ENCODE measurements at places on chromosomes 4 and X.
A peak's percentile ranks its signal among the peaks of the same experiment; 100 is the strongest.

- no peak for DNase-seq
These were observed 50.4 kb downstream of the MGARP start for GRCh38 chr4:139229534-139230039.

GRCh38 chr4:15794905-15795304, 16.8 kb downstream of the CD38 start:
- DNase-seq: no peak

DNA sequence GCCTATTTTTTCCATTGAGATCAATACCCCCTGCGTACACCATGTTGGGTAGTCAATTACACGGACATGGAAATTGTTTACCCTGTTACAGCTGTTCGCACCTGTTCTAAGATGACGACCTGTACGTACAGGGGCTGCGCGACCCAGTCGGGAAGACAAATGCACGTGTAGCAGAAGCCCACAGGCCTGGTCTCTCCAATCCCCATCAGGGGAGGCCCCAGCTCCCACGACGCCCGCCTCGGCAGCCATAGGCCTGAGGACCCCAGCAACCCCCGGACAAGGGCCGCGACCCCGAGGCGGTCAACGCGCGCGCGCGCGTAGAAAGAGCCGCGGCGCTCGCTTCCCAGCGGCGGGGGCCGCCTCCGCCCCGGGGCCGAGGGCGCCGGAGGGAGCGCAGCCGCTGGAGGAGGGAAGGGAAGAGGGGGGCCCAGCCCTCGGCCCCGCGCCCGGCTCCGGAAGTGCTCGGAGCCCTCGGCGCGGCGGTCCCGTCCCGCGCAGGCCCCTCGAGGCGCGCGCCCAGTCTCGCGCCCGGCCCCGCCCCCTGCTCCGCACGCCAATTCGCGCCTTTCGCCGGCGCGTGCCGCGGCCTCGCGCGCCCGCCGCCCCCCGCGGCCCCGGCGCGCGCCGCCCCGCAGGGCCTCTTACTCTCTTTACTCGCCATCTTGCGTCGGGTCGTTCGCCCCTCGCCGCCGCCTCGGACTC, 618 bp downstream of the RBBP7 start:
- DNase-seq: no peak

DNA sequence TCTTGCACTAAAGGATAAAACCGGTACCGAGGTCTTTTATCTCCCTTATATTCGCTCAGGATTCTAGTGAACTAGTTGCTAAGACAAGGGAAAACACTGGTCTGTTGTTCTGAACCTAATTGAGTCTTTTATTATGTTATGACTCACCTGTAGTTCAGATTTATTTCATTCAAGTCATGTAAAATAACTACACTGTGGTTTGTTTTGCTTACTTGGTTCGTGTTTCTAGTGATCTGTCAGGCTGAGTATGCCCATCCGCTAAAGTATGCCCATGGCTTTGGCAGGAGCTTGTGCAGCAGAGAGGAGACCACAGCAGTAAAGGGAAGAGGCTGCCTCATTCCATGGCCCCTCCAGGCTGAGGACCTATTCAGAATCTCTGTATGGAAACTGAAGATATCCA, 126.1 kb downstream of the AFF1 start:
- no peak for DNase-seq

DNA sequence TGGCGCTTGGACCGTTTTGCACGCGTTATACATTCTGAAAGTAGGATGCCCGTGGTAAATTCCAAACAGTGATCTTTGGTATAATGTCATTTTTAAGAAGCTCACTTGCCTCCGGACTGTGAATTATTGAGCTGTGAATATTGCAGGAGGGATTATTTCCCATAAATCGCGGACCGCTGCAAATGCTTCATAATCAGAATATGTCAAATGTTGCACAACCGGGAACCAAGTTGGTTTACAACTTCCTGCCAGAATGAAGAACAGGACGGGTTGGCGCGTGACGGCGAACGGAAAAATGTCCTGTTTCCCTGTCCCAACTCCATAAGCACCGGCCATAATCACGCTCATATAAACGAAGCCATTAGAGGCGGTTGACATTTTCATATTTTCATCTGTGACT, 67.6 kb downstream of the SHOX start:
- DNase-seq: no peak

- DNase-seq: no peak
These were observed 28.8 kb downstream of the CCNI start for GRCh38 chr4:77047037-77047436.

DNA sequence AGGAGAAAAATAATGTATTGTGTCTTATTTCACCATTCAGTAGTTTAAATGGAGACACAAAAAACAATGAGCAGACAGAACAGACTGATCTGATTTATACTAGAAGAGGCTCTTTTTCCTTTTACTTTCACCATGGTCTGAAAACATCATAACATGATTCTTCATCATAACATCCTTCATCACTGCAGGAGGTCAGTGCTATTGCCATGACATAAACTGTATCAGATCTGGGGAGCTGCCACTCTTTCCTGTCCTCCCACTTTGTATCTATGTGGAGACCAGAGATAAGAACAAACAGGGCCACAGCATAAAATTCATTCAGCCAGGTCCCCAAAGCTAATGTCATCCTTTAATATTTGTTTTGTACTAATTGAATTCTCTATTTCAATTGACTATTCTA, 25.2 kb downstream of the SOD3 start:
- DNase-seq: no peak

GRCh38 chr4:18698119-18698883, 676.7 kb upstream of the LCORL start:
- DNase-seq: no peak

DNA sequence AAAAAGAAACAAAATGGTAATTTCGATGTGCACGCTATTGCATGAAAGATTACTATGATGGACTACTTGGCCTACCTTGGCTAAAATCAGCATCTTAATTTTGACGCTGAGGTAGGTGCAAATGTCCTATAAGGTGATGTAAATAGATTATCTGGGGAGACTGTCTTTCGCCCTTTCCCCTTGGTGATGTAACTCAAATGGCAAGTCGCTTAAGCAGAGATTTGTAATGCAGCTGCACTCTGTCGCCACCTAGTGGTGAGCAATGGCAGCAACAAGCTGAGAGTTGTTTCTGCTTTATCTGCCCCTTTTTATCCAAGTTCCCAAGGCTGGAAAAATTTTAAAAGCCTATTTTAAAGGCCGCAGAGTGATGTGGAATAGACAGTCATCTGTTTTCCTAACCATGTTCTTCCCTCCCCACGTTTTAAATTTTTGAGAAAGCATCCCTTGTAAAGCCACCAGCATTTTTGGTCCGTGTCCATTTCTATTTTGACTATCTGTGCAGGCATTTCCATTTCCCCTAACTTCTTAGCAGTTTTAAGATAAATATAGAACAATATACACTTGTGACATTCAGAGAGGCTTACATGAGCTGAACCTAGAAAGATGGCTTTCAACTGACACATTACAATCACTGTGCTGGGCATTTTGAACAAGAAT, 62.4 kb upstream of the PDLIM3 start:
- DNase-seq: peak; percentile 20

DNA sequence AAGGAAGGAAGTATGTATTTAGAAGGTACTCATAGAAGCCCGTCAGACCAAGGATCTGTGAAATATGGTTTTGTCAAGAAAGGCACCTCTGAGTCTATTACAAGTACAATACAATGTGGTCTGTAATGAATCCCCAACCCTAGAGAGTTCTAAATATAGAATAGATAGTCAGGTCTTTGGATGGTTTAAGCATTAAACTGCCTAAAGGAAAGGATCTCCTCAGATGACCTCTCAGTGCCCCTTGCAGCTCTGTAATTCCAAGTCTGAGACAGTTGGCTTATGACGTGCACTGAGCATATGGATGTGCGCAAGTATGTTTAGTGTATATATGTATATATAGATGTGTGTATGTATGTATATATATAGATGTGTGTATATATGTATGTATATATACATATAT, 62.0 kb downstream of the CCSER1 start:
- no peak for DNase-seq

- DNase-seq: no peak
These were observed 65.3 kb downstream of the CLNK start for GRCh38 chr4:10619220-10619619.

DNA sequence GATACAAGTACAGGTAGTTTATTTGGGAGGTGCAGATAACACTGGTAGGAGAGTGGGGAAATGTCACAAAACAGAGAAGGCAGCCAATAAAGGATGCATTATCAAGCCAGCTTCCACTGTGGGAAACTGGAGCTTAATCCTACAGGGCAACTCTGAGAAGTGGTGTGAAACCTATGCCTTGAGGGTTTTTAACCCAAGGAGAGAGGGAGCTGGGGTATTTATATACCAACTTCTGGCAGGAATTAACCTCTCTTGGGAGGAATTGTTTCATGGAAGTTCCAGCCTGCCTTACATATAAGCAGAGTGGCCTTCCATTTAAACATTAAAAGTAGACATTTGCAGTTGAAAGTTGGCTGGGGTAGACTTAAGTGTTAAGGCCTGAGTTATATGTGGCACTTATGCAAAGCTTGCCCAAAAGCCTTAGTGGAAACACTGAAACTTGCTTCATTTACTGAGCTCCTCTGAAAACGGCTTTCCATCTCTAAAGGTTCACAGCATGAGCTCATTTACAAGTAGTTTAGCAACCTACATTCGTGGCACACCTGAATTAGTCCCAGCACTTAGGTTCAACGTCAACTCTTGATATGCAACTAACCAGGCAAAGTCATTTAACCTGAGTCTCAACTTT, 19.2 kb downstream of the MAGEB17 start:
- DNase-seq: no peak

DNA sequence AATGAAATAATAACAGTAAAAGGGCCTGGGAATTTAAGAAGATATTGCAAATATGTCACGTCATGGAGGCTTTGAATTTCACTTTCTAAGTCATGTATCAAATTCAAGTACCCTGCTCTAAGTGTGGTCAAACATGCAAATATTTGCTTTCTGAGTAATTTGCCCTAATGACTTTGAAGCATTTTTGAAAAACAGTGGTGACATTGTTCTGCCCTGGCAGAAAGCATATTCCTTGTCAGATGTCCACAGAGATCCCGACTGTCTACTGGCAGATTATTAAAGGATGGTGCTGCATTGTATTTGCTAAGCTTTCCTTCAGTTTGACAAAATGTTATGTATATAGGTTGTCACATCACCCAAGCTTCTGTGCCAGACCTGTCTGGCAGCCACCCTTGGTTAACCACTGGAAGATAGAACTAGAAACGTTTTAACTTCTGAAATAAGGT, 92.5 kb downstream of the ANK2 start:
- no peak for DNase-seq

GRCh38 chr4:151798678-151799416, 38.0 kb upstream of the GATB start:
- DNase-seq: no peak

- no peak for DNase-seq
These were observed 144.2 kb upstream of the GEMIN8 start for GRCh38 chrX:14173873-14174272.

- no peak for DNase-seq
These were observed 42.6 kb downstream of the SPANXA2 start for GRCh38 chrX:141632124-141632523.

GRCh38 chr4:113411496-113411938, 350.0 kb downstream of the CAMK2D start:
- peak; percentile 90 for DNase-seq

GRCh38 chr4:140971077-140971792, 162.0 kb downstream of the RNF150 start:
- no peak for DNase-seq

Data from fibroblast of skin of left biceps (primary cell).